ENCODE measurements at places on chromosomes 6 and 20.

- no peak overlapping the region for H3K27ac ChIP-seq
- no peak for DNase-seq
- H3K27me3 ChIP-seq, result no peaks in the 10 kb centered on the region
- H3K36me3 ChIP-seq, result peaks cover 13% of the 10 kb centered on the region
- H3K4me1 ChIP-seq, result peaks cover 2% of the 10 kb centered on the region
Observed at GRCh38 chr6:128057541-128057940, 156.7 kb upstream of the THEMIS start.

GRCh38 chr6:141513830-141514229 lies 618.9 kb upstream of the GJE1 start:
- peak overlapping the region; percentile 64 for H3K27ac ChIP-seq
- H3K4me1 ChIP-seq, result peaks cover 13% of the 10 kb centered on the region
- peak overlapping the region; percentile 43 for H3K4me3 ChIP-seq

DNA sequence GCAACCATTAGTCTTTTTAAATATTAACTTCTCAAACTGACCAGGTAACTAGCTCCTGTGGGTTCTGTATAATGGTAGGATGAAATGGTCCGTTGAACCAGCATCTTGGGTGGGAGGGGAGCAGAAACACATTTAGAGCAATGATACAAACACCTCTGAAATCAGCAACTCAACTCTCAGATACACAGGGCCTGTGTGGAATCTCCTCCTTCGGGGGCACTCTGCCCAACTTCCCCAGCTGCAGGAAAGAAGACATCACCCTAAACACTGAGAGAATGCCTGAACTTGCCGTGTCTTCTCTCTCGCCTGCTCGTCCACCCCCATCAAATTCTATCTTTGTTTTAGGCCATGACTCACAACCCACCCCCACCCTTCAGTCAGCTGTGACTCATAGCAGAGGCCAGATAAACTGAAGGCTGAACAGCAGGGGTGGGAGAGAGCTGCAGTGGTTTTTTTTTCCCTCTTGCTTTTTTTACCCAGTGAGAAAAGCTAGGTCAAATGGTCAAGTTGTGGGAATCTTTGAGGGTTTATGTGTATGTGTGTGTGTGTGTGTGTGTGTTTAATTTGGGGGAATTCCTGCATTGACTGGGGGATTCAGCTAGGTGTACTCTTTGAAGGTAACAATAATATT lies 593.4 kb upstream of the JAG1 start:
- no peaks in the 10 kb centered on the region for H3K36me3 ChIP-seq
- DNase-seq, result peak; percentile 8
- H3K27me3 ChIP-seq, result no peaks in the 10 kb centered on the region
- H3K27ac ChIP-seq, result no peak overlapping the region

- DNase-seq, result no peak
- no peaks in the 10 kb centered on the region for H3K4me1 ChIP-seq
- H3K4me3 ChIP-seq, result no peak overlapping the region
- H3K27me3 ChIP-seq, result peaks cover 7% of the 10 kb centered on the region
- H3K36me3 ChIP-seq, result no peaks in the 10 kb centered on the region
- no peak overlapping the region for H3K27ac ChIP-seq
Observed at GRCh38 chr6:13044390-13044789, 283.9 kb downstream of the TBC1D7 start.

DNA sequence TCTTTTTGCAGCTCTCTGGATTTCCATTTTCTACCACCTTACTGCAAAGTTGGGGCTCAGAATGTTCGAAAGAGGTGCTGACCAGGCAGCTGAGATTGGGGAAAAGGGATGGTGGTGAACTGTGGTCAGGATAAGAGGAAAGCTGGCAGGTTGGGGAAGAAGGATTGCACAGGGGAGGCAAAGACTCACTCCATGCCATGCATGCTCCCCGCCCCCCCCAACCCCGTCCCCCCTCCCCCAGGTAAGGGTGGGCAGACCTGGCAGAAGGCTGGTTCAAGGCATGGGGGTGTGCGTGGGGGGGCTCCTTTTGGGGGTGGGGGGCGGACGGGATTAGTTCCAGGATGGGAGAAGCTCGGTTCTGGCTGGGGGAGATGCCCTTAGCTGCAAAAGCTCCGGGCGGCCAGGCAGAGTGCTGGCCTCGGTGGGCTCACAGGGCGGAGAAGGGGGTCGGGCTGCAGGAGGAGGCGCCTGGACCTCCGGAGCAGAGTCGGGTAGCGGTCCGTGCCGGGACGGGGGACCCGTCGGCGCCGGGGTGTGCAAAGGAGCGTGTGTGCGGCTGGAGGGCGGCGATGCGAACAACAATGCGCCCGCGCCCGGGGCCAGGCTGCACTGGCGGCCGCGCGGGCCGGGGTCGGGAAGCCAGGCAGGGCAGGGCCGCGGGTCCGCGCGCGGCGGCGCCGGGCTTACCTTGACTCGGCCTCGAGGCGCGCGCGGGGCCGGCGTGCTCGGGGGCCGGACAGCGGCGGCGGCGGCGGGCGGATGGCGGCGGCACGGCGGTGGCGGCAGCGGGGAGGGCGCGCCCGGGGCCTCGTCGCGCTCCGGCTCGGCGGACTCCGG lies 880 bp downstream of the ADNP start:
- peaks cover 41% of the 10 kb centered on the region for H3K4me1 ChIP-seq
- H3K27me3 ChIP-seq, result no peaks in the 10 kb centered on the region
- peak overlapping the region; percentile 82 for H3K4me3 ChIP-seq
- peak overlapping the region; percentile 92 for H3K27ac ChIP-seq
- DNase-seq, result peak; percentile 32

DNA sequence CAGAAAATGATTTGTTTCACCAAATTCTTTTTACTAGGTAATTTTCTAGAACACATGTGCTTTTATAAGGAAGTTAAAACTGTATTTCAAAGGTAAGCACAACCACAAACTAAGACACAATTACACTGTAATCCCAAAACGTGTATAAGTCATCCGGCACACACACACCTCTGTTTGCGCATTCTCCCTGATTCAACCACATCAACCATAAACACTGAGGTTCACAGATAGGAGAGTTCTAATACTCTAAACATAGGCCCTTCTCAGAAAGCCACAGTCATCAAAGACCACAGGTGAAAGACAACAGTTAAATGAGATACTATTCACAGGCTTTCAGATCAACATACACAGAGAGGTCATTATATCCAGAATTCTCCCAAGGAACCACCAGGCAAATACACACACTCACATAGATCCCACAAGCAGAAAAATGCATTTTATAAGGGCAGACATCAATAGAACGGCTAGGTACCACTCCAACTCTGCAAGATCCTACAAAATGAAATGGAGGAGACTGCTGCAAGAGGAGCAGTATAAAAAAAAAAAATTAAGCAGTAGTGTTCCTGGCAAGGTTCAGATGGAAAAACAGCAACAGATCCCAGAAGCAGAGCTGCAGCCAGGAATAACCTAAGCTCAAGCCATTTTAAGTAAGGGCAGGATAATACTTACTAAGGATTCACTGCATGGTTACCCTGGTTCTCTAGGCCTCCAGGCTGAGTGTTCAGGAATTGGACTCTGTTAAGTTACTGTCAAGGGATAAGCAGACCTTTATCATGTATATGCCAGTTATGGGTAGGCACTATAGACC lies 6.6 kb upstream of the FBXO9 start:
- H3K4me1 ChIP-seq, result peaks cover 44% of the 10 kb centered on the region
- no peaks in the 10 kb centered on the region for H3K27me3 ChIP-seq
- no peaks in the 10 kb centered on the region for H3K36me3 ChIP-seq
- DNase-seq, result no peak

DNA sequence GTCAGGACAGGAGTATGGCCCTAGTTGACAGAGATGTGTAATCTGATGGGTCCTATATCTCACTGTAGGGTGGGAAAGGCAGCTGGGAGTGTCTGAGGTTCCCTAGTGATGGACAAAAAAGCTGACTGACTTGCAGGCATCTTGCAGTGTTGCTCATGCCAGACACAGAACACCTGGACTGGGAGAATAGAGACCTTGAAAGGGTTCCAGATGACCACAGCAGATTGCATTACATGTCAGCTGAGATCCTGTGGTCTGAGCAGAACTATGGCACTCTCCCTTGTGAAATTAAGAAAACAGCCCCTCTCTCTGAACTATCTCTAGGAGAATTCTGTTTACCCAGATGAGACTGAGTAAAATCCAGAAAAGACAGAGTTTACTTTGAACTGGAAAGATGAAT lies 212.6 kb upstream of the MAN1A1 start:
- no peak overlapping the region for H3K27ac ChIP-seq
- H3K27me3 ChIP-seq, result no peaks in the 10 kb centered on the region
- no peaks in the 10 kb centered on the region for H3K4me1 ChIP-seq
- DNase-seq, result no peak
- no peaks in the 10 kb centered on the region for H3K36me3 ChIP-seq
- no peak overlapping the region for H3K4me3 ChIP-seq

GRCh38 chr6:75800133-75800532 lies 51.1 kb downstream of the MYO6 start:
- no peak overlapping the region for H3K27ac ChIP-seq
- no peaks in the 10 kb centered on the region for H3K36me3 ChIP-seq
- no peak overlapping the region for H3K4me3 ChIP-seq
- H3K27me3 ChIP-seq, result peaks cover 9% of the 10 kb centered on the region
- H3K4me1 ChIP-seq, result no peaks in the 10 kb centered on the region
- no peak for DNase-seq

GRCh38 chr6:82701341-82701740 lies 337.7 kb downstream of the TPBG start:
- DNase-seq, result no peak
- no peaks in the 10 kb centered on the region for H3K4me1 ChIP-seq
- H3K27ac ChIP-seq, result no peak overlapping the region

GRCh38 chr20:58784321-58785074 lies 66.2 kb downstream of the GNAS-AS1 start:
- no peak for DNase-seq
- peaks cover 18% of the 10 kb centered on the region for H3K27me3 ChIP-seq
- no peaks in the 10 kb centered on the region for H3K36me3 ChIP-seq
- H3K4me1 ChIP-seq, result no peaks in the 10 kb centered on the region

- no peaks in the 10 kb centered on the region for H3K36me3 ChIP-seq
- H3K4me1 ChIP-seq, result no peaks in the 10 kb centered on the region
- H3K4me3 ChIP-seq, result no peak overlapping the region
Observed at GRCh38 chr6:110269623-110270022, 88.5 kb downstream of the METTL24 start.

GRCh38 chr6:74091136-74091793 lies 395.3 kb downstream of the CD109 start:
- no peak for DNase-seq
- H3K36me3 ChIP-seq, result no peaks in the 10 kb centered on the region
- H3K4me1 ChIP-seq, result no peaks in the 10 kb centered on the region
- H3K27ac ChIP-seq, result no peak overlapping the region

- no peaks in the 10 kb centered on the region for H3K36me3 ChIP-seq
- DNase-seq, result no peak
- no peak overlapping the region for H3K27ac ChIP-seq
- no peaks in the 10 kb centered on the region for H3K27me3 ChIP-seq
Observed at GRCh38 chr6:20154753-20155152, 57.5 kb downstream of the MBOAT1 start.

- H3K4me3 ChIP-seq, result no peak overlapping the region
- peaks cover 9% of the 10 kb centered on the region for H3K4me1 ChIP-seq
- H3K27me3 ChIP-seq, result peaks cover 26% of the 10 kb centered on the region
- DNase-seq, result no peak
- H3K36me3 ChIP-seq, result no peaks in the 10 kb centered on the region
Observed at GRCh38 chr6:12288211-12288618, 1.9 kb upstream of the EDN1 start.

DNA sequence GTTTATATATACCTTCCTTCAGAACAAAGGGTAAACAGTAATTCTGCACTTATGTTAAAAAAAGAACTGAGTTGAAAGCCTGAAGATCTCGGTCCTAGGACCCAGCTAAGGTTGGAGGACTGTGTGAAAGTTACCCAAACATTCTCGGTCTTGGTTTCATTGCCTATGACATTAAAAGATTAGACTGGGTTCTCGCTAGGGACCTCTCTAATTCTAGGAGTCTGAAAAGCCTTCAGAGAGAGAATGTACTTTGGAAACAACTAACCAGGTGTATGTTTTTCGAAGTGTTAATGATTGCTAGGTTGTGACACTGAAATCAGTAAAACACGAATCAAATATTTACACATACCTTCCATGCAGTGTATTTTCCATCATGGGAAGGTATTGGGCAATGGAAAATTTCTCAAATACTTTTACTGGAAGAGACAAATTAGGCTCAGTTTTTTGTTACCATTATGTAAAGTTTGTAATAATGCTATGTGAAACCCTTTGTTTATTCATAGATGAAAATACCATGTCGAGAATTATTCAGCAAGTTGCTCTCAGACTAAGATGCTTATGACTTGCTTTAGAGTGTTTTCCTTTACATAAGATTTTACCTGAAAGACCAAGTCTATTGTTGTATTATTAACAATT lies 113.7 kb upstream of the LOC128125822 start:
- H3K27ac ChIP-seq, result no peak overlapping the region
- no peaks in the 10 kb centered on the region for H3K36me3 ChIP-seq
- DNase-seq, result no peak

GRCh38 chr6:141388666-141389065 lies 744.1 kb upstream of the GJE1 start:
- H3K27ac ChIP-seq, result no peak overlapping the region
- no peaks in the 10 kb centered on the region for H3K36me3 ChIP-seq
- no peak for DNase-seq
- H3K4me3 ChIP-seq, result no peak overlapping the region
- no peaks in the 10 kb centered on the region for H3K27me3 ChIP-seq

- peaks cover 12% of the 10 kb centered on the region for H3K4me1 ChIP-seq
- H3K27ac ChIP-seq, result no peak overlapping the region
- no peaks in the 10 kb centered on the region for H3K27me3 ChIP-seq
- H3K36me3 ChIP-seq, result no peaks in the 10 kb centered on the region
Observed at GRCh38 chr6:143607974-143608373, 69.8 kb upstream of the PHACTR2 start.

GRCh38 chr6:158459726-158460125 lies 100.2 kb upstream of the TMEM181 start:
- H3K36me3 ChIP-seq, result peaks cover 13% of the 10 kb centered on the region
- H3K4me1 ChIP-seq, result peaks cover 4% of the 10 kb centered on the region
- H3K4me3 ChIP-seq, result no peak overlapping the region
- no peaks in the 10 kb centered on the region for H3K27me3 ChIP-seq
- no peak overlapping the region for H3K27ac ChIP-seq
- no peak for DNase-seq

GRCh38 chr6:154297721-154298120 lies 58.9 kb downstream of the IPCEF1 start:
- H3K36me3 ChIP-seq, result no peaks in the 10 kb centered on the region
- H3K27me3 ChIP-seq, result no peaks in the 10 kb centered on the region
- H3K27ac ChIP-seq, result no peak overlapping the region

- H3K36me3 ChIP-seq, result no peaks in the 10 kb centered on the region
- H3K4me3 ChIP-seq, result no peak overlapping the region
- DNase-seq, result no peak
- H3K27me3 ChIP-seq, result peaks cover 24% of the 10 kb centered on the region
- no peaks in the 10 kb centered on the region for H3K4me1 ChIP-seq
- H3K27ac ChIP-seq, result no peak overlapping the region
Observed at GRCh38 chr6:96013531-96013930, 2.2 kb upstream of the FUT9 start.

DNA sequence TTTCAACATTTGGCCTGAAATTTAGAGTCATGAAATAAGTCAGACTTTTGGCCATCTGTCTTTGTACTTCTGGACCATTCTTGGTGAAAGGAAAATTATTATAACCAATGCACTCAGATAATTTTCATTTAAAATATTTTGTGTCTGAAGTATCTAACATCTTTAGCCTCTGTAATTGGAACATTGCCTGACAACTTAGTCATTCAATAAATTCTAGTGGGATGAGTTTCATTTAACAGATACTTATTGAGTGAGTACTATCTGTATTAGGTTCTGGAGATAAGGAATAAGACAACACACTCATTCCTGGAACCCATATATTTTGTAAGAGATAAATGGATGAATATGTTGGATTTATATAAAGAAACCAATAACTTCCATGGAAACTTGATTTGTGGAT lies 536.0 kb downstream of the BCKDHB start:
- no peaks in the 10 kb centered on the region for H3K36me3 ChIP-seq
- H3K27ac ChIP-seq, result no peak overlapping the region
- no peak overlapping the region for H3K4me3 ChIP-seq
- no peaks in the 10 kb centered on the region for H3K4me1 ChIP-seq
- no peak for DNase-seq
- no peaks in the 10 kb centered on the region for H3K27me3 ChIP-seq

Data from activated CD8-positive, alpha-beta T cell treated with anti-CD3 and anti-CD28 coated beads for 36 hours (primary cell).